ENCODE measurements at places on chromosomes 12 and 14.

DNA sequence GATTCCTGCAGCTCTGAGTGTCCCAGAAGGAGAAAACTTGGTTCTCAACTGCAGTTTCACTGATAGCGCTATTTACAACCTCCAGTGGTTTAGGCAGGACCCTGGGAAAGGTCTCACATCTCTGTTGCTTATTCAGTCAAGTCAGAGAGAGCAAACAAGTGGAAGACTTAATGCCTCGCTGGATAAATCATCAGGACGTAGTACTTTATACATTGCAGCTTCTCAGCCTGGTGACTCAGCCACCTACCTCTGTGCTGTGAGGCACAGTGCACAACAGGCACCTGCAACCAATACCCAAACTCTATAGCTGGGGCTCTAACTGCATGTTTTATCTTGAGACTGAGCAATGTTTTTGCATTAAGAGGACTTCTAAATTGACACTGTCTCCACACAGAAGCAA is 379.2 kb upstream of the OR4E1 start:
- DNase-seq, result no peak

- no peak for DNase-seq
Observed at GRCh38 chr14:23428686-23429495, 6.6 kb downstream of the MYH7 start.

DNA sequence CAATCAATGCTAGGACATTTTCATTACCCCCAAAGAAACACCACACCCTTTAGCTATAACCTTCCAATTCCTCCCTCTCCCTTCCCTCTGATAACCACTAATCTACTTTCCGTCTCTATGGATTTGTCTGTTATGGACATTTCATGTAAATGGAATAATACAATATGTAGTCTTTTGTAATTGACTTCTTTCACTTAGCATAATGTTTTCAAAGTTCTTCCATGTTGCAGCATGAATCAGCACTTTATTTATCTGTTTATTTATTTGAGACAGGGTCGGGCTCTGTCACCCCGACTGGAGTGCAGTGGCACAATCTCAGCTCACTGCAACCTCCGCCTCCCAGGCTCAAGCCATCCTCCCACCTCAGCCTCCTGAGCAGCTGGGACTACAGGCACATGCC is 1.2 kb upstream of the RBM19 start:
- DNase-seq, result no peak

DNA sequence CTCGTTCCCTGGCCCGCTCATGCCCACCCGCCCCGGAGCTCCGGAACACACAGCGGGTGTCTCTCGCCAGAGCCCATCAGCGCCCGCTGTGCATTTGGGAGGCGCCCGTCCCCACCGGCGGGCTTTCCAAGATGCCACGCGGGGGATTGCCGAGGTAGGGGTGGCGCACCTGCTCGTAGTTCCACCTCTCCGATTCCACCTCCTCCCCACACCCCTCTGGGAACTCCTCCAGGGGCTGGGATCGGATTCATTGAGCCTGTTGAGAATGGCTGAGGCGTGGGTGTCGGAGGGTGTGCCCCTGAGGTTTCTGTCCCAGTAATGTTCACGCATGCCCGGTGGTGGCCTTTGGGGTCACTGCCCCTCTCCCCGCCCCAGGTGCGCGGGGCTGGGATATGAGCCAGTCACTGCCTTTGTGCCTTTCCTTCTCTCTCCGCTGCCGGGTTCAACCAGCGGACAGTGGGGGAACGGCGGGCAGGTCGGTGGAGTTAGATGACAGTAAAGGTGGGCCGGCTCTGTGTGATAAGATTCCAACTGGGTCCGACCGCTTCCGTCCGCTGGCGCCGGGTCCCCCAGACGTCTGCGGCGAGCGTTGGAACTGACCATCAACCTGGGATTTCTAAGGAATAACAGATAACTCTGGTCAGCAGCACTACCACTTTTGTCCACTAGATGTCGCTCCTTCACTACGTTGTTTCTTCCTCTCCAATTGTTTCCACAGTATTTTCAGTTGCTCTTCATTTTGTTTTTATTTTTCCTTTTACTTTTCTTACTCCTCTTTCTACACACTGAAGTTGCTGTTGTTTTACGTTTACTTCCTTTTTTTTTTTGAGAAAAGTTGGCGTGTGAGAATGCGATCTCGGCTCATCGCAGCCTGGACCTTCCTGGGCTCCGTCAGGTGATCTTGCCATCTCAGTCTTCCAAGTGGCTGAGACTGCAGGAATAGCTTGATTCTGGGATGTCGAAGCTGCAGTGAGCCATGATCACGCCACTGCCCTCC is 178.1 kb upstream of the ALG10B start:
- peak; percentile 51 for DNase-seq

DNA sequence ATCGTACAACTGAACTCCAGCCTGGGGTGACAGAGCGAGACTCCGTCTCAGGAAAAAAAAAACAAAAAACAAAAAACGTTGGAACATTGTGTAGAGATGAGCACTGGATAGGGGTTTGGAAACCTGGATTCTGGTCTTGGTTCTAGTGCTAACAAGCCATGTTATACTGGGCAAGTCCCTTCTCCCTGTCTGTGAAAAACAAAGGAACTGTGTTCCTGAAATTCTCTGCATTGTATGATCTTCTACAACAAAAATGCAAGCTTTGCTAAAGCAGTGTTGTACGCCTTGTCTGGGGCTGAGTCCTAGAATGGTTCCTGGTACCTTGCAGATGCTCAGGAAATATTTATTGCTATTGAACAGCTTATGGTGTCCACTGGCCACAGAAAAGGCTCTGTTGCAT is 13.4 kb downstream of the GPRC5D start:
- no peak for DNase-seq

- no peak for DNase-seq
Observed at GRCh38 chr12:28830491-28830890, 318.6 kb upstream of the FAR2 start.

GRCh38 chr12:96099986-96100385 is 64.6 kb upstream of the LTA4H start:
- DNase-seq, result no peak

DNA sequence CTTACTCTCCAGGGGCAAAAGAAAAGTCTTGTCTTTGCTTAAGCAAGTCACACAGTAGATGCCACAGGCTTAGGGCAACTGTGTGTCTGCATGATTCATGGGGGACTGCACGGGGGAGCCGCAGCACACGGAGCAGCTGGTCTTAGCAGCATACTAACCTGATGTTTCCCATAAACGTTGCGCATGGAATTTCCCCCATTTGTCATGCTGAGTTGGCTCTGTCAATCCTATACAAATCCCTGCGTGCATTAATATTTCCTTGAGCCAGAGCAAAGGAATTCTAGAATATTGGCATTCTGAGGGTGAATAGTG is 71.2 kb downstream of the SAMD4A start:
- DNase-seq, result no peak

GRCh38 chr12:53495903-53496751 is 3.1 kb downstream of the MAP3K12 start:
- DNase-seq, result no peak

DNA sequence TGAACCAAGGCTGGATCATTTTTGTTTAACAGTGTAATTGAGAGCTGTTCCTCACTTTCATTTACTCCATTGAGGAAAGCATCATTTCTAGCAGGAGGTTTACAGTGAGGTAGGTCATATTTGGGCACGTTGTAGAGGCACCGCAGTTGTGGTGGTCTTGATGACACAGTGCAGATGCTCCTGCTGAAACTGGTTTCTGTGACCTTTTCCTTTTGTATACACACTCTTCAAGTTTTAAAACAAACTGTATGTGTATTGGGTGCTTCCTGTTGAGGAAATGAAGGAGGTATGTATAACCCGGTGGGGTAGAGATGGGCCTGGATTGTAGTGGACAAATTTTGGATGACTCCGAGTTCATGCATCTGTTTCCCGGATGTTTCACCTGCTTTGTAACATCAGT is 456.3 kb upstream of the RGS6 start:
- DNase-seq, result no peak

DNA sequence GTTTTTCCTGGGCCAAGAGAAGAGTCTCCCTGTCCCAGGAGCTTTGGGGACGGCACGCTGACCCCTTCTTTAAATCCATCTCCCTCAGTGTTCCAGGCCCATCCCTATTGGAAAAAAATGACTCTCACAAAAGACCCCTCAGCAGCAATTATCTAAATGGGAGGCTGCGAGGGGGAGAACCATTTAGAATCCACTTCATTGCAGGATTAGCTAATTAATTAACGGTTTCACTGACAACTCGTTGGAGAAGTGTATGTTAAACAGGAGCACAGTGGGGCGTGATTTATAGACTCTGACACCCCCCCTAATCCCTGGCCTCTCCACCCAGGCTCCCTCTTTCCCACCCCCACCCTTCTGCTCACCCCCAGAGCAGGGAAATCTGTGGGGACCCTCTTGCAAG is 162.8 kb upstream of the LHX5 start:
- no peak for DNase-seq

- no peak for DNase-seq
Observed at GRCh38 chr12:112368856-112369255, 13.4 kb downstream of the HECTD4 start.

GRCh38 chr12:57604454-57604991 is at the start of gene DTX3:
Gene DTX3, plus strand, starts transcription at chr12:57604824. Its CDS starts 1,694 bp downstream, at chr12:57606518.
- DNase-seq, result no peak

- DNase-seq, result no peak
Observed at GRCh38 chr14:104665657-104666522, 23.5 kb upstream of the INF2 start.

GRCh38 chr12:124395284-124395752 is 100.4 kb downstream of the RFLNA start:
- DNase-seq, result no peak

DNA sequence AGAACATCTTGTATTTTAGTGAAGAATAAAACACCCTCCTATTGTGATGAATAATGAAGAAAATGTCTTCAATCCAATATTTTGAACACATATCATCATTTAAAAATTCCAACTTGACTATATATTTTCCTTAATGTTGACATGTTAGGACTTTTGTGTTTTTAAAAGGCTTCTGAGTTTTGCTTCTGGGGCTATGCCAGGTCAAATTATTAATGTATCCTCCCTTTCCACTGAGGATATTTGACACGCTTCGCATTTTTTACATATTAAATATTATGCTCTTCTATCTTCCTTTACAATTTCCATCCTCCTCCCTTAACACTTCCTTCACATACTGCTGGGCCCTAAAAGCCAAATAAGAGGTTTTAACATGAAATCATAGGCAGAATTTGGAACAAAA is 20.6 kb downstream of the RERG start:
- DNase-seq, result no peak

DNA sequence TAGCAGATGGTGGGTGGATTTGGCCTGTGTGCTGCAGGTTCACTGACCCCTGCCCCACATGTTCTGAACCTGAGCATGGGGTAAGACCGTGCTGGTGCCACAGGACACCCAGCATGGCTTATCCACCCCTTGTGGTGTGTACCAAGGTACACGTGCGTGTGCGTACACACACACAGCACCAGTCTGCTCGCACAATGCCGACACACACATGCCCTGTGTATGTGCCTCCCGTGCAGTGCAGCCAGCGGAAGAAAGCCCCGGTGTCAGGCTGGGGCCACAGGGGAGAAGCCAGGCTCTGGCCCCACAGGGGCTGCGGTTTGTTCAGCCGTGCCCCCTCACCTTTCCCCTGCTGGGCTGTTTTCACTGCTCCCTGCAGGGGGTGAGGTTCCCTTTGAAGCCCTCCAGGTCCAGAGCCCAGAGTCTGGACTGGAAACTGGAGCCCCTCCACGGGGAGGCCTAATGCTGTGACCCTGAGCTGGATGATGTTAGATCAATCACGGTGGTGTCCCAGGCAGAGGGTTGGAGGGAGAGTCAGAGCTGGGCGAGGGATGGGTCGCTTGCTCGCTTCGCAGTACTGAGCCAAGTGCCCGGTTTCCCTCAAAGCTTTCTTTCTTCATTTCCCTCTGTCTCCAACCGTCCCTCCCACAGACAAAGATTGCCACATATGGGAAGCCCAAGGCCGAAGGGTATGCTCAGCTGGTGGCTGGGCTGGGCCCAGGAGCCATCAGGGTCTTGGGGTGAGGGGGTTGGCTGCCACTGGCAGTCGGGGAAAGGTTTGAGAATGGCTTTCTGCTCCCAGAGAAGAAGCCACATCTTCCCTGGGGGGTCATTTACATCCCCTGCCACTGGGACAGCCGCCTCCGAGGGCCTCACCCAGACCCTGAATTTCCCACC is 6.2 kb downstream of the DTX1 start:
- DNase-seq, result no peak
